ENCODE measurements at places on chromosomes 4 and X.
A peak's percentile ranks its signal among the peaks of the same experiment; 100 is the strongest.

DNA sequence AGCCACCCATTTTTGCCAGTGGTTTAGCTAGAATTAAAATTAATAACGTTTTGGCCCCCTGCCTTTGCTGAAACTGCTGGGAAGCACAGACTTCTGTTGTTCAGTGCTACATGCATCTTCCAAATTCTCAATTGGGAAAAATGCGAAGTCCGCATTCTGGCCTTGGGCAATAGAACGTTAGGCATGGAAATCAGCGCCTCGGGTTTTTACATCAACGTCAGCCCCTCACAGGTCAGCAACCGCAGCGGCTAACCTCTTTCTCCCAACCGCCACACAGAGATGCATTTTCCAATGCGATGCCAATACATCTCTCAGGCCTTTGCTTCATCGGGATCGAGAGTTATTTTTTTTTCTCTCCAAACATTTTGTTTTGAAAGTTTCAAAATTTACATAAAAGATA is 339.1 kb downstream of the DCHS2 start:
- DNase-seq, result no peak

GRCh38 chr4:41155194-41155830 is 59.0 kb downstream of the APBB2 start:
- DNase-seq, result peak; percentile 41

DNA sequence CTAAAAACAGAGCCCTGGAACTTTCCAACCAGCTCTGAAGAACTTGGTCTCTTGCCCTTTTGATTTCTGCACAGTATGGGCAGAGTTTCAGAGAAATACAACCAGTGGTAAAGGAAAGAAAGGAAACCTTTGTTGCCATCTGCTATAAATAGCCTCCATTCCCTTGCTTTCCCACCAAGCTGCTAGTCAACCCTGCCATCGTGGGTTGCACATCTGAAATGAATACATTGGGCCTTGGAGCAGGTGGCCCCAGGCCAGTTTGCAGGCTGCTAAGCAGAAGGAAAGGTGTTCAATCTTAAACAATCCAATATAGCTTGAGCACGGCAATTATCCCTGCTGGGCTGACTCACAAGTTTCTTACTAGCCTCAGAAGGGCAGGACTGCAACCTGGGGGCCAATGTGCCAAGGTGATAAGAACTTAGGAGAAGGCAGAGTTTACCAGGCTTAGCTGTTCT is 142.5 kb downstream of the PPARGC1A start:
- DNase-seq, result no peak

- DNase-seq, result peak; percentile 7
These were observed 109.2 kb upstream of the EDNRA start for GRCh38 chr4:147371661-147372060.

GRCh38 chr4:41734371-41734770 is 14.2 kb downstream of the PHOX2B start:
- no peak for DNase-seq

DNA sequence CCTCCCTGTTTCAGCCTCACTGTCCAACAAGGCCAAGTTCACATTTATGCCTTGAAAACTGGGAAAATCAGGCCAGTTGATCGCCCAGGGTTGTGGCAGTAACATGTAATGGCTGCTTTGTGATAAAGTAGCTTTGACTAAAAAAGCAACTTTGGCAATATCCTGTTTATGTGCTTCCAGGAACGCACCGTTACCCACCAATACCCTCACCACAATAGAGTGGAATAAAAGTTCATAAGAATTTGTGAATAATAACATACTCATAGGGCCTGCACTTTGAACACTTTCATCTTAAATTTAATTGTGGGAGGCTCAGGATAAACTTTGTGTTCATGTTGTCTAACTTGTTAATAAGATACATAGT is 80.7 kb upstream of the MAML3 start:
- no peak for DNase-seq

GRCh38 chr4:25863347-25863784 is 578 bp upstream of the SEL1L3 start:
- no peak for DNase-seq

- DNase-seq, result no peak
These were observed at the start of gene DIPK2B for GRCh38 chrX:45200741-45201234. Gene DIPK2B, minus strand, starts transcription at chrX:45200876. Its CDS starts 50 bp downstream, at chrX:45200826.

DNA sequence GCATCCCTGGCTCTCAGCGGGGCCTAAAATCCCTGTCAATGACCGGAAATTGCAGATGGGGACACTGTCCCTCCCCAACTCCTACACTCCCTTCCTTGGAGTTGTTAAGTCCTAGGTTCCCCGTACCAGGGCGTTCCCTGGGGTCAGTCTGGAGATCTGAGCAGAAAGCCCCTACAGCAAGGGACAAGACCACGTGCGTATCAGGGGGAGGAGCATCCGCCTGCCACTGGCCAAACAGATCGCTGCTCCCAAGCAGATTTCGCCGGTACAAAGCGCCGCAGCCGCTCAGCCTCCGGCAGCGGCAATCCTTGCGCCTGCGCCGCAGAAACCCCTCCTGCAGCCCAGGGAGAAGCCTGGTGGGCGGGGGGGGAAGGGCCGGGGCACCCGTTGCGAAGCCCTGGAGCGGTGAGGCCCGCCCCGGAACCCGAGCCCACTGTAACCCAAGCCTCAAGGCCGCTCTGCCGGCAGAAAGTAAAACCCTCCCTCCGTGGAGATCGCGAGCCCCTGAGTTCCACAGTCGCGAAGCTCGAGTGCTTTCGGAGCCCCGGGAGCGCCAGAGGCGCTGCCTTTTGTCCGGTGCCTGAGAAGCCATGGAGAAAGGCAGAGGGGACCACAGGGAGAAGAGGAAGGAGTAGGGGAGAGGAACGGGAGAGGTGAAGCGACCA is 2.7 kb downstream of the CRMP1 start:
- no peak for DNase-seq

DNA sequence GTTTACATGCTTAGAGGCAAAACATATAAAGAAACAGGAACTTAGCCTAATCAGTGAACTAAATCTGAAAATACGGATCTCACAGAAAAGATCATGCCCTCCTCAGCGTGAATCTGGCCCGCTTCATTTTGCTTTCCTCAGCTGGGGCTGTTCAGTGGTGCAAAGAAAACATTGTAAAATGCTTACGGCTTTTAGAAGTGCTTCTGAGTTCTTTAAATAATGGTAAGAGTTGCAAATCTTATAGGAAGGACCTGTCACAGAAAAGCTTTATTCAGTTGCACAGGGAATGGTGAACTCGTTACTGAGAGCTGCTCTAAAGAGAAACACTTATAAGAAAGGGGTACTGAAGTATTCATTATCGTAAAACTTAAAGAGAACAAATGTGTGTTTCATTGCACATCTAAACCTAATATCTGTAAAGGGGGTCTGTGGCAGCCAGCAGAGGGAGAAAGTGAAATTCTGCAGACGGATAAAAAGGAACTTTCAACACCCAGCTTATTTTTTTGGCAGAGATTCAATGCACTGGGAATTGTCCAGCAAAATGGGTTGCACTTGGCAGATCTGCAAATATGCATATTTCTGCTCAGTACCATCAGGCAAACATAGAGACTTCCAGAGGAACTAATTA is 139.2 kb upstream of the ANK2 start:
- no peak for DNase-seq

Data from pulmonary artery endothelial cell (primary cell).